CD4-positive, CD25-positive, alpha-beta regulatory T cell (primary cell): ENCODE measurements at places on chromosomes 16 and 17.

- H3K4me1 ChIP-seq: peaks cover 17% of the 10 kb centered on the region
- H3K36me3 ChIP-seq: peaks cover 16% of the 10 kb centered on the region
- DNase-seq: no peak
- H3K4me3 ChIP-seq: no peak overlapping the region
- no peaks in the 10 kb centered on the region for H3K27me3 ChIP-seq
- H3K27ac ChIP-seq: no peak overlapping the region
Observed at GRCh38 chr17:17200311-17200710, 5.8 kb downstream of the PLD6 start.

GRCh38 chr17:2709183-2709661, 2.3 kb downstream of the CLUH start:
- H3K27me3 ChIP-seq: no peaks in the 10 kb centered on the region
- peak; percentile 17 for DNase-seq
- H3K27ac ChIP-seq: no peak overlapping the region
- peaks cover 33% of the 10 kb centered on the region for H3K4me1 ChIP-seq
- no peak overlapping the region for H3K4me3 ChIP-seq

GRCh38 chr16:70359552-70359951, 12.8 kb downstream of the DDX19A start:
- no peak overlapping the region for H3K4me3 ChIP-seq
- no peaks in the 10 kb centered on the region for H3K4me1 ChIP-seq
- H3K27ac ChIP-seq: no peak overlapping the region
- no peak for DNase-seq
- peaks cover 84% of the 10 kb centered on the region for H3K36me3 ChIP-seq

DNA sequence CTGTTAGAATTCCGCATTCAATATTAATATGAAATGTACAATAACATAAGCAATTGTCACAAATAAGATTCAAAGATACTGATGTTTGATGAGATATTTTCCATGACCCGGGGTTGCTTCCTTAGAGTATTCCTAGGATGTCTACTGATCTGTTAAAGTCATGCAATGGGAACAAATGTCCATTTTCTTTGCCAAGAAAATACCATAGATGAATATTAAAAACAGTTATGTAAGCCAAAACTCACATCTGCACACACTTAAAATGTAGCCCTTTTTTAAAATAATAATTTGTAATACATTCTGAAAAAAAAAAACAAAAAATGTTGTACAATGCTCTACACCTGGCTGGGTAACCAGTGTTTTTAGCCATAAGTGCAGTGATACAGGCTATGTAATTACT, 259.4 kb upstream of the AXIN2 start:
- H3K4me3 ChIP-seq: no peak overlapping the region
- DNase-seq: no peak
- no peaks in the 10 kb centered on the region for H3K4me1 ChIP-seq
- H3K27me3 ChIP-seq: peaks cover 2% of the 10 kb centered on the region
- no peak overlapping the region for H3K27ac ChIP-seq

- H3K27me3 ChIP-seq: no peaks in the 10 kb centered on the region
- H3K4me3 ChIP-seq: no peak within 1 kb of the TSS
- H3K27ac ChIP-seq: no peak within 1 kb of the TSS
- peaks cover 6% of the 10 kb centered on the region for H3K36me3 ChIP-seq
- DNase-seq: no peak
Observed at GRCh38 chr16:67943619-67944504, at the start of gene LCAT. LCAT (minus strand) TSS chr16:67944120; CDS start chr16:67944101, 19 bp downstream.

DNA sequence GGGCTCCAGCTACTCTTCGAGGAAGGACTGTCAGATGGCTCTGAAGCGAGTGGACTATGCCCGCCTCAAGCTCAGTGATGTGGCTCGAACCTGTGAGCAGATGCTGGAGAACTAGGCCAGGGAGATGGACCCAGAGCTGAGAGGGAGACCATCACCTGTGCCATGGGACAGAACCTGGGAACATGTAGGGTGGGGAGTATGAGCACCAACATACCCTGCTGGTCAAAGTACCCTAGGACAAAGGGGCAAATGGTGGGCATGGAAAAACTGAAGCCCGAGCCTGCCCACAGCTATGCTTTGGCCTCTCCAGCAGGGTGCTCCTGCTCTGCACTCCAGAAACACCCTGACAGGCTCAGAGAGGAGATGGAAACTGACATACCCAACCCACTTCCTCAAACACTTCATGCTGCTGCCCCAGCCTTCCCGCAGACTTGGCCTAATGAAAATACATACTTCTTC, 1.9 kb downstream of the MED11 start:
- H3K4me1 ChIP-seq: peaks cover 6% of the 10 kb centered on the region
- no peaks in the 10 kb centered on the region for H3K36me3 ChIP-seq
- H3K27ac ChIP-seq: peak overlapping the region; percentile 5
- no peaks in the 10 kb centered on the region for H3K27me3 ChIP-seq
